BJ (cell line): ENCODE measurements at places on chromosomes 2 and 18. TPM values are rescaled to one million over a fixed set of nuclear protein-coding genes. Genes with fewer than 3 reads are reported as not detected.

DNA sequence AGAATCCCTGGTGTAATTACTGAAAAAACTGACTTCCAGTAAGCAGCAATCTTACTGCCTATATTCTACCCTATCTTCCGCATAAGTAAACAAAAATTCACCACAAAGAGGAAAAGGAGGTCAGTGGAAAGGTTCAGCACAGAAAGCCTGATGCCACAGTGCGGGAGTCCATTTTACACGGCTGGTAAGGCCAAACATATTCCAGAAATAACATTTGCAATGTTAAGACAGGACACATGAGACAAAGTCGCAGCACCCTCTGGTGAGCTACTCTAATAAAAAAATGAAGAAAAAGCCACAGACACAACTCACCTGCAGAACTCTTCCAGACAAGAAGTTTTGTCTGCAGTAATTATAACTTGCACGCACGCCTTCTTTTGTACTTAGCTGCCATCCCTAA lies 40.6 kb downstream of the GEMIN6 start:
- no peak for DNase-seq

- DNase-seq, result no peak
These were observed 153.6 kb upstream of the ZNF804A start for GRCh38 chr2:184444623-184445223.

DNA sequence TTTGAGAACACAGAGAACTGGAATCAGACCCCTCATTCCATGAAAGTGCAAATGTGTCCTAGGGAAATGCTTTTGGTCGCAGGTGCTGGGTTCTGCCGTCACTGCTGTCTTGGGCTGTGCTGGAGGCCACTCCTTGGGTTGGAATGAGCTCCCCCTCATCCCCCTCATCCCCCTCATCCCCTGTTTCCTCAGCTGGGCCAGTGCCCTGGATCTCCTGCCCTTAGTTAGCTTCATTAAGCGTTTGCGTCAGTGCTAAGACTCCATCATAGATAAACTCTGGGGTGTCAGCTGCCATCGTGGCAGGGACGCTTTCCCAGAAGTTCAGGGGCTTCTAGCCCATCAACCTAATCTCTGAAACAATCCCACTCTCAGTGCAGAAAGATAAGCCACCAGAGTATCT lies 97.1 kb upstream of the ZNF516 start:
- DNase-seq, result no peak

DNA sequence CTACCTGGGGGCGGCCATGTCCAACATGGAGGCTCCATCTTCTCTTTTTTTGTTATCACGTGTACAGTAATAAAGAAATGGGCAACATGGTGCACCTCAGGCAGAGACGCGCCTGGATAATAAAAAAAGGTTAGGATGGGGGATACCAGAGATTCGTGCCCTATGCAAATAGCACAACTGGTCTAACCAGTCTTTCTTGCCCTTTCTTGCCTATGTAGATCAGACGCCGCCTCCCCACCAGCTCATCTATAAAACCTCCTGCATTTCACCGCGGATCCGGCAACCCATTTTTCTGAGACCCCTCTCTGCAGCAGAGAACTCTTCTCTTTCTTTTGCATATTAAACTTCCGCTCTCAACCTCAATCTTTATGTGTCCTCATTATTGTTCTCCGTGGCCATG lies 68.7 kb downstream of the MYL12B start:
- no peak for DNase-seq

- no peak for DNase-seq
These were observed 12.6 kb upstream of the ICA1L start for GRCh38 chr2:202883987-202884675.

DNA sequence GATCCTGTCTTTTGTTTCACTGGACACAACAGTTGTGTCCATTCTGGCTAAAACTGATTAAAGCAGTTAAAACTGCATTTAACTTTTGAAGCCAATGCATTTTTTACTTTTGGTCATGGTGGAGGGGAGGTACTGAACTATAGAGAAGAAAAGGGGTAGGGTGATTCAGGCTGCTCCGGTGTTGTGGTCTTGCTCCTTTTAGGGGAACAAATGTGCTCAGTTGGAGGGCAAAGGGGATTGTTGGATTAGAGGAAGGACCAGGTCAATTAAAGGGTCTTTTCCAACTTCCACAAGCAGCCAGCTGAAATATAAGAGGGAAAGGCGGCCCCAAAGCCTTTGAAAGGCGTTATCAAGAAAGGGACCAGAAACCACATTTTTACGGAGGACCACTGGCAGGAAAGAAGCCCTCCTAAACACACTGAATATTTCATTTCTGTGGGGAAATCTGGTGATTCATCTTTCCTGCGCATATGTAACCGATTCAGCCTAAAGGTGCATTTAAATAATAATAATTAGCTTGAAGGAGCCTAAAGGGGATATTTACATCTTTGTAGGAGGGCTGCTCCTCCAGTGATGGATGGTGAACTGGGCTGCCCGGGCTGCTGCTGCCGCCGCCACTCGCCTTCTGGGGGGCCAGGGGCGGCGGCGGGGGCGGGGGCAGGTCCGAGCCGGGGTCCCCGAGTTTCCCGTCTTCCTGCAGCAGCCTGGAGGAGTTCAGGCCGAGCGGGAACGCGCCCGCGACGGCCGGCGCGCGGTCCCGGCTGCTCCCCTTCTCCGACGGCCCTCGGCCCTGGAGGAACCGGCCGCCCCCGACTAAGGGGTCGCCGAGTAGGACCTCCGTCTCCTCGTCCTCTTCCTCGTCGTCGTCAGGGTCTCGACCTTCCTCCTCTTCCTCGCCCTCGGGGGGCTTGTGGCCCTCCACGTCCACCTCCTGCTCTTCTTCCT lies 5.2 kb downstream of the SKOR2 start:
- DNase-seq, result no peak

DNA sequence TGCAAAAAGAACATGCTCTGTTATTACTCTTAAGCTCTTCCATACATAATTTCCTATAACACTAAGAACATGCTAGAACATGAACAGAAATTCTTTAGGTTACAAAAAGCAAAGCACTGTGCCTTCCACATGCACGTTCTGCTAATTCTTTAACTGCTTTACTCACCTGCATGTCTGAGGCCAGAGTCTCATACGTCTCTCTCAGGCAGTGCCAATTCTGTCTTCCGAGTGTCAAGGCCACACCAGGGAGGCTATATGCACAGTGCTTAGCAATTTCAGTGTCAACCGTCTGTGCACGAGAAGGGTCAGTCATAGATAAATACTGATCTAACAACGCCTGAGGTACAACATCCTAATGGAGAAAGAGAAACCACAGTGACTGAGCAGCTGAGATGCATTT lies 55.1 kb downstream of the PPP4R1 start:
- no peak for DNase-seq

Gene IL18RAP
- not detected in 2 replicates for polyA plus RNA-seq

Gene NPHP1
- polyA plus RNA-seq, result 2.9 and 4.6 TPM in 2 replicates

Gene NCKAP5
- 2.1 and 2.5 TPM in 2 replicates for polyA plus RNA-seq

Gene TDRD15
- polyA plus RNA-seq, result not detected in 2 replicates
